ENCODE measurements at places on chromosomes 13 and 19.
A peak's percentile ranks its signal among the peaks of the same experiment; 100 is the strongest.

DNA sequence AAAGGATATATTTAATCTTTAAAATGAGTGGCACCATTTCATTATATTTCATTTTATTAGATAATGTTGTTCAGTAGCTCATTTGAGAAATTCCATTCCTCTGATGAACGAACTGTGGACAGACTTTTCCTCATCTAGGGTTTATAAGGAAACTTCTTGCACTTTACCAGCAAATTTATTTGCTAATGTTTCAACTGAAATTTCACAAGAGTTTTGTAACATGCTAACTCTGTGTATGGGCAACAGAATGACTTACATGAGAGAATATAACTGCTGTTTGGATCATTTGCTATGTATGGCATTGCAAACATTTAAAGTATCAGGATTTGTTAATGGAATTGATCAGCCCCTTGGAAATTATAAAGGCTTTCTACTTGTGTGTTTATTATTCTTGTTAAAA lies 3.7 kb upstream of the IRS2 start:
- DNase-seq = no peak

- DNase-seq = no peak
Measured at GRCh38 chr13:20401531-20401930, 124.1 kb downstream of the CRYL1 start.

GRCh38 chr13:43572656-43573360 lies 214.0 kb downstream of the ENOX1 start:
- DNase-seq = no peak

- peak; percentile 65 for DNase-seq
Measured at GRCh38 chr13:45847554-45848224, 3.9 kb downstream of the SIAH3 start.

DNA sequence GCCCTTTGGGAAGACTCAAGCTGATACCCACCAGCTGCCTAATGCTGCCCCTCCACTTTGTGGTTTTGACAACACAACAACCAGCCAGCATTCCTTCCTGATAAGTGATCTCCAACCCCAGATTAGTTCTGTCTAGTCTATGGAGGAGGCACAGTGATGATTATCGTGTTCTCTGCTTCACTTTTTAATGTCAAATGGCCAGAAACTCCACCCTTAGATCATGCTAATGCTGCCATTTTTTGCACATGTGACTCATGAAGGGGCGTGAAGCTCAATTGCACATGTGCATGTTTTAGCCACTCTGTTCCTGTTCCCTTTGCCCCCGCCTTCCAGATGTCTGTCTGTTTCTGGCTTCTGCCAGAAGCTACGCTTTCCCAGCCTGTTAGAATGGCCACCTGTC lies 199.8 kb downstream of the COG6 start:
- DNase-seq = no peak

- no peak for DNase-seq
Measured at GRCh38 chr13:49026851-49027250, 51.1 kb downstream of the FNDC3A start.

- DNase-seq = no peak
Measured at GRCh38 chr19:8261881-8262280, 46.3 kb downstream of the CD320 start.

DNA sequence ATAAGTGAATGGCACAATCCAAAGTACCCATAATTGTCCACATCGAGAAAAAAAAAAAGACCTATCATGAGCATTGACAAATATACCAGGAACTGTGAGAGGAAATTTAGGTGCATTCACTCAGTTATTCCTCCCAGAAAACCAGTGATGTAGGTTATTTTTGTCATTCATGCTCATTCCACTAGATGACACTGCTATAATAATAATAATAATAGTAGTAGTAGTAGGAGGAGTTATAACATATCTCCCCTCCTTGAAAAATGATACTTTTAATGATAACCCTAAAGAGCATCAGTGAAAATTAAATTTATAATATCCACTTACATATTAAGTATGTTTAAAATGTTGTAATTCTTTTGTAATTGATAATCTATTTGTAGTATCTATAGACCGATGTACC lies 463.9 kb upstream of the MIR17HG start:
- no peak for DNase-seq

GRCh38 chr19:21580101-21580500 lies 74.7 kb downstream of the ZNF429 start:
- no peak for DNase-seq

DNA sequence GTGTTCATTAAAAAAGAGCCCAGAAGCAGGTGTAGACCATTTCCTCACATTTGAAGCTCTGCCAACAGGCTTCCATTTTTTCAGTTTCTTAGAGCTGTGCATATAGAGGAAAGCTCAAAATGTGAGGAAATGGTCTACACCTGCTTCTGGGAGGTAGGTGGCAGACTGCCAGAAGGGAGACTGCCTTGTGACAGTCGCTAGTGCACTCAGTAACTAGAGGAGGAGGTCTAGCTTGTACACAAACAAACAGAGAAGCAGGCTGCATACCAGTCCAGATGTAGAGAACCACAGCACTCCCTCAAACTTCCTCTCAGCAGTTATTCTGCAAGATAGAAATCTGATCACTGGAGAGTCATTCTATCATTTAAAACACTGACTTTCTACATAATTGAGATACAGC lies 800.2 kb downstream of the EFNB2 start:
- DNase-seq = peak; percentile 21

GRCh38 chr19:48290401-48290770 lies 20.5 kb downstream of the ZNF114 start:
- DNase-seq = no peak

DNA sequence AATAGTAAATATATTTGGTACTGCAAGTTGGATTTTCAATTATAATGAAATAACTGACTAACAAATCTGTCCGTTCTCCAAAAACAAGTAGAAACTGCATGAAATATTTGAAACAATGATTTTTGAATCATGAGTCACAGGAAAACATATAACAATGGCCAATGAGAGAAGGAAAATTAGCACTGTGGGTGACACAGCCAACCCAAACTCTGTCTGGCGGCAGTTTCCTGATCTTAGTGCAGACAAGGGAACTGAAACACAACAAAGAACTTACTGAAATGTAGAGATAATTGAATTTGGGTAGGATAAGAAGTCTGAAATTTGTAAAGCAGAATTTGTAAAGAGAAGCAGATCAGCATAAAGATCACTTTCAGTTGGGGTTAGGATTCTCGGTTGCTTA lies 2743.3 kb upstream of the PCDH20 start:
- no peak for DNase-seq

DNA sequence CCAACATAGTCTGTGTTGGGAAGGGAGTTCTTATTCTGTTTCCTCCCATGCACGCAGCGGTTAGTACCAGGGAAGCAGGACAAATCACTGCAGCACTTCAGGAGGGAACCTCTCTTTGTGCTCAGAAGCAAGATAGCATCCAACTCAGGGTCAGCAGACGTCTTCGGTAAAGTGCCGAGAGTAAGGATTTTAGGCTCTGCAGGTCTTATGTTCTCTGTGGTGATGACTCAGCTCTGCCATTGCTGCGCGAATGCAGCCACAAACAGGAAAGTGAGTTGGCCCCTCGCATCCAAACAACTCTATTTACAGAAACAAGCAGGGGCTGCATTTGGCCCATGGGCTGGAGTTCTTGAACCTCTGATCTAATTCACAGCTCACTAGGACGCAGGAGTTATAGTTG lies 122.1 kb upstream of the SPATA13 start:
- no peak for DNase-seq

GRCh38 chr13:87255394-87255793 lies 415.8 kb upstream of the SLITRK5 start:
- DNase-seq = no peak

- no peak for DNase-seq
Measured at GRCh38 chr13:78239714-78240113, 321.1 kb upstream of the EDNRB start.

GRCh38 chr19:15669891-15670290 lies 3.0 kb upstream of the CYP4F12 start:
- DNase-seq = no peak

- no peak for DNase-seq
Measured at GRCh38 chr13:75415694-75416093, 66.3 kb downstream of the TBC1D4 start.

GRCh38 chr13:112991609-112992008 lies 22.6 kb downstream of the MCF2L start:
- no peak for DNase-seq

DNA sequence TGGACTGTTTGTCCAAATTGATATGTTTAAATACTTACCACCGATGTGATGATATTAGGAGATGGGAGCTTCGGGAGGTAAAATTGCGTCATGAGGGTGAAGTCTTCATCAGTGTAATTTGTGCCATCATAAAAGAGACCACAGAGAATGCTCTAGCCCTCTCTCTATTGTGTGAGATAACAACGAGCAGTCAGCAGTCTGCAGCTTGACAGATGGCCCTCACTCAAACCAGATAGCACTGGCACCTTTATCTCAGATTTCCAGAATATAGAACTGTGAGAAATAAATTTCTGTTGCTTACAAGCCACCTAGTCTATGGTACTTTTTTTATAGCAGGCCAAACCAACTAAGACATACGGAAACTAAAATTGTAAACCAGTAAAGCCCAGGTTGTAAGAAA lies 1718.9 kb upstream of the MIR17HG start:
- no peak for DNase-seq

GRCh38 chr13:41463838-41464602 lies 6.7 kb downstream of the RGCC start:
- no peak for DNase-seq

DNA sequence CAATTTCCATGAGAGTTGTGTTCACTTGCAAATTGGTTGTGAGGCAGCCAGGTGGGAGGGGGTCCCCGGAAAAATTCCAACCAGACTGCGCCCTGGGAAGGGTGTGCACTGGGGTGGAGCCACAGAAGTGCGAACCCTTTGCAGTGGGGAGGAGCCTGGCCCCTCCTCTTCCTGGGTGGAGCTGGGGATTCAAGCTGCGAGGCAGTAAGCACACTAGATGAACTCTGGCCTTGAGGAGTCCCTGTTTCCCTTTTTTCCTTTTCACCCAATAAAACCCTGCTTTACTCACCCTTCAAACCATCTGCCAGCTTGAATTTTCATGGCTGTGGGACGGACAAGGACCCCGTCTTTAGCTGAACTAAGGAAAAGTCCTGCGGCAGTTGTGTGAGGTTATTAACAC lies 31.0 kb upstream of the MBNL2 start:
- no peak for DNase-seq

DNA sequence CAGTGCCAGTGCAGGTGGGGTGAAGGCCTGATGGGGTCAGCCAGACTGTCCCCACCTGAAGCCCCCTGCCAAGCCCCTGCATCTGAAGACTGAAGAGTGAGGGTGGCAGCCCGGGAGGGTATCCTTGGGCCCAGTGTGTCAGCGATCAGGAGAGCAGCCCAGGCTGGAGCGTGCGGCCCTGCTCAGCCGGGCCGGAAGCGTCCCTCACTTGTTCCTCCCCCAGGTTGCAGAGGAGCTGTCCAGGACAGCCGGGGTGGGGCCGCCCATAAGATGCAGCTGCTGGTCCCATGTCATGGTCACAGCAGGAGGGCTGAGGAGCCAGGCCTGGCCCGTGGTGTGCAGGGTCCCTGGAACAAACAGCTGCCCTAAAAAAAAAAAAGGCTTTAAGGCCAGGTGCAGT lies 55.4 kb downstream of the KDM4B start:
- no peak for DNase-seq

DNA sequence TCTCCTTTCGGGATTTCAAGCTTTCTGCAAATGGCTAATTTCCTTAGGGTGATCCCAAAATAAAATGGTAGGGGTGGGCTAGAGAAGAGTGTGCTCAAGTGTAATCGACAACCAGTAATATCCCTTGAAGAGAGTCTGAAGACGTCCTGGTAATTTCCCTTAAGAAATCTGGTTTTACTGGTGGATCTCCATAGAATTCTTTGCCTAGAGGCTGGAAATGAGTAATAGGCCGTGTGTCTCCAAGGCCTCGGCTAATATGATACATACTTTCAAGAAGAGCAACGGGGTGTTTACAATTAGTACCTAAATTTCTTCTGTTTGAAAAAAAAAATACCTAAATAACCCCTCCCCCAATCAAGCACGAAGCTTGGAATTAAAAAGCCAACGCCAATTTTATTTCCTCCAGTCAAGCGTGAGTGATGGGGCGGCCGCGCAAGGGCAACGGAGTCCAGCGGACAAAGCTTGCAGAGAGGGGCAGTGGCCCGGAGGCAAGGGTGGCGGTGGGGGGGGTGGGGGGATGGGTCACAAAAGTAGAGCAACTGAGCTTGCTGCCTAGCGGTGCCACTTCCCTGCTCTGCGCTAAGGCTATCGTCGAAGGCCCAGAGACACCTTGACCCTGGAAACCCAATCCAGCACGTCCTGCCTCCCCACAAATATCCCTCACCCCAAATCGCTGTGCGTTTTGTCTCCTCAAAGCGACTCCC lies 7.8 kb downstream of the SOX21 start:
- DNase-seq = no peak

DNA sequence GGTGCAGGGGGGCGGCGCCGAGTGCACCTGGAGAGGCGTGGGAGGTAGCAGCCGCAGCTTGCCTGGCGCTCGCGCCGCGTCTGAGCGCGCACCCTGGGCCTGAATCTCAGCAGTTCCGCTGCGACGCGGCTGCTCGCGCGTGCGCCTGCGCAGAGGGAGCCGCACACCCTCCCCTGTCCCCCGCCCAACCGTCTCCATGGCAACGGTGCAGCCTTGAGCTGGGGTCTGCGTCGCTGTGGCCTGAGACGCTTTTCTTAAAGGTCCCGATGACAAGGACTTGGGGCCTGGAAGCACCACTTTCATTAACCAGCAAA lies at the start of gene PNMA8B:
Gene PNMA8B (minus strand): TSS at position 82 of the 314 bp plus-strand sequence. CDS start 402 bp downstream, outside the sequence.
- peak; percentile 21 for DNase-seq

DNA sequence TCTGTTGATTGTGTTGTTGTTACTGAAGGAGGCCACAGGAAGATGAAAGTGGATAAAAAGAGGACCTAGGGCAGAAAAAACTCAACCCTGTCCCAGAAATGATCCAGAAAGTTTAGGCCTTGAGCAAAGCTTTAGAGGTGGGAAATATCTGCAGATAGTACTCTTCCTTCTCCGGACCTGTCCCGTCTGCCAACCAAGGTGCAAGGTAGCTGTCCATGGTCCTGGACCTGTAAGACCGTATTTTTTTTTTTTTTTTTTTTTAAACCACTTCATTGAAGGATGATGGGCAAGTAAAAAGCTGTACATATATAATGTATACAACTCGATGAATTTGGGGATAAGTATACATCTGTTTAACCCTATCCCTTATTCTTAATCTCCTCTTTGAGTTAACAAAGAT lies 225.9 kb downstream of the OLFM4 start:
- no peak for DNase-seq

- no peak for DNase-seq
Measured at GRCh38 chr13:65889368-65889767, 1340.8 kb downstream of the PCDH9 start.

GRCh38 chr13:57353831-57354230 lies 186.8 kb downstream of the PRR20E start:
- no peak for DNase-seq
